HL-60 (cell line): ENCODE measurements at places on chromosomes 7 and 10.

- DNase-seq: no peak
Measured at GRCh38 chr10:4526311-4526731, 299.7 kb upstream of the AKR1E2 start.

DNA sequence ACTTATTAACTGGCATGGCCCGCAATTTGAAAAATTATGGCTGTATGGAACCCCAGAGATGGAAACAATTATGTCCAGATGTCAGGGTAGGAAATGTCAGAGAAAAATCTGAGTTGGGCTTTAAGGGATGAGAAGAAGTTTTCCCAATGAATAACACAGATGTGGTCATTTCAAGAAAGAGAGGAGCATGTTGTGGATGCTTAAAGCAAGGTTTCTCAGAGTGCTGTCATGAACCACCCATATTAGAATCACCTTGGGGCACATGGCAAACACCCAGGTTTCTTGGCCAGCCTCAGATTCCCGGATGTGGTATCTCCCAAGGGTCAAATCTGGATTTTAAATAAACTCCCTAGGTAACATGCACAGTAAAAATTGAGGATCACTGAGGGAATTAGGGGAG lies 43.6 kb downstream of the LAMB4 start:
- DNase-seq: no peak

DNA sequence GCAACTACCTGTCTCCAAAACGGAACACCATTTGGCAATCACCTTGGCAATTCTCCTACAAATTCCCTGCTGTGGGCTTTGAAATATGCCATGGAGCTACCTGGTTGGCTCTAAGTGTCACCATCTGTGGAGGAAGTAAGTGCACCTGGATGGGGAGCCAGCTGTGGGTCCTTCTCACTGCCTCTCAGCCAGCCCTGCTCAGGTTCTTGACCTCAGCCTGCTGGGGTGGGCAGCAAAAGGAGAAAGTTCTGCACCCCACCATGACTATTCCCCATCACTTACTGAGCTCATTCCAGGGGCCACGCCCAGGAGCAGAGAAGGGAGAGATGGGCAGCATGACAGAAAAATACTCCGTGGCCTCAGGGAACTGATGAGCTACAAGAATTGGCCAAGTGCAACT lies 158.7 kb downstream of the TNS3 start:
- no peak for DNase-seq

- DNase-seq: no peak
Measured at GRCh38 chr10:45585131-45585530, 87.4 kb downstream of the ZFAND4 start.

- no peak for DNase-seq
Measured at GRCh38 chr10:60473557-60473956, 83.9 kb upstream of the ANK3 start.

DNA sequence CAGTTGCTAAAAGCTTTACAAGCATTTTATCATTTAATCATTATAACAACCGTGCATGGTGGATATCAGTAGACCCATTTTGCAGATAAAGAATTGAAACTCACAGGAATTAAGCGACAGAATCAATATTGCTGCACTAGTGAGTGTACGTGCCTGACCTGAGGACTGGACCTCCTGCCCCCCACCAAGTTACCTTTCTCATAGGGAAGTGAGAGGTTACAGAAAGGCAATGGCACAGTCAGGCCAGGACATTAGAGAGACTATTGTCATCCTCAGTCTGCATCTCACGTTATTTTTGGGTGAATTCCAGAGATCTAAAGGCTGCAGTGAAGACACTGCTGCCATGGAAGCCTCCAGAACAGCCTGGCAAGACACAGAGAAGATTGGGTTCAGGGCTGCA lies 80.9 kb downstream of the WDFY4 start:
- no peak for DNase-seq

DNA sequence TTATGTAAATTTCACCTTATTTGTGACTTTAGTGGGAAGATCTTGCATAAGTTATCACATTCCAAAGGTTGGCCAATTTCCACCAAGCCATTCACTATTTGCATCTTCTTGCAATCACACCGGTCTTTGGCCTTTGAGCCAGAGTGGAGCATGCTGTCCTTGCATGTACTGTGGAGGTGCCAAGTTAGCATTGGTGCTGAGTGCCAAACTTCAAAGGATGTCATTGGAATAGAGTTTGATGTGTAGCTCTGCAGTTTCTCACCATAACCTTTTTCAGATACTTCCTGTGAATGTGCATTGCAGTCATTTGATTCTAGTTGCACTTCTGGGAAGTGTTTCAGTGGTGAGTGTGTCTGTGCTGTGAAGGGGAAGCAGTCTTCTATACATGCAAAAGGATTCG lies 620.6 kb downstream of the SUGCT start:
- no peak for DNase-seq

- DNase-seq: no peak
Measured at GRCh38 chr10:50855015-50855414, 30.4 kb downstream of the A1CF start.

GRCh38 chr7:137628216-137628615 lies 218.6 kb downstream of the DGKI start:
- DNase-seq: no peak

GRCh38 chr10:1515780-1516491 lies 221.4 kb downstream of the ADARB2 start:
- DNase-seq: no peak

DNA sequence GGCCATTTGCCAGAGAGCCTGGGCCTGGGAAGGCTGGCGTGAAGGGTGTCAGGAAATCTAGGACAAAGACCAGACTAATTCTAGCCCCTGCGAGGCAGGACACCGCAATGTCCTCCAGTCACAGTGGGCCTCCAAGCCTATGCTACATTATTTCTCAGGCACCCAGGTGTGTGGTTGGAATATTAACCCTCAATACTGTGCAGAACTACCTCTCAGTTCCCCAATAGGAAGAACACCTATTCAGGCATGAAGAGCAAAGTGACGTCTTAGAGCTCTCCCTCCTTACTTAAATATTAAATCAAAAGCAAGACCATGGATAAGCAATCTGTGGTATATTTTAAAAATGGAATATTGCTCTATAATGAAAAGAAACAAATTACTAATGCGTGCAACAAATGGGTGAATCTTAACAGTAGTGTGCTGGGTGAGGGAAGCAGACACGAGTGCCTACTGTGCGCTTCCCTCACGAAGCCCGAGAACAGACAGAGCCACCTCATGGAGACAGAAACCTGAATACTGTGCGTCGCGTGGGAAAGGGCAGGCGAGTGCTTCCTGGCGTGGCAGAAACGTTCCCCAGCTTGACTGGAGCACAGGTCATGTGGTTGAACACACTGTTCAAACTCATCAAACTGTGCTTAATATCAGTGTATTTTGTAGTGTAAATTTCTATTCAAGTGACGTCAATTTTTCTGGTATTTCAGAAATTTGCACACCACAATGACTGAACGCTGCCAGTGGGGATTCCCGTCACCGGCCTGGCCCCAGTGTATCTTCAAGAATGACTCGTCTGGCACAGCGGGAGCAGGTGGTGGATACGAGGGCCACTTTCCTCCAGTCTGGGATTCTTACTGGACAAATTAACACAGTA lies 15.5 kb upstream of the PTPRN2 start:
- no peak for DNase-seq

- no peak for DNase-seq
Measured at GRCh38 chr10:19865676-19866075, 49.4 kb downstream of the PLXDC2 start.

- no peak for DNase-seq
Measured at GRCh38 chr7:101374990-101375389, 12.3 kb downstream of the COL26A1 start.

DNA sequence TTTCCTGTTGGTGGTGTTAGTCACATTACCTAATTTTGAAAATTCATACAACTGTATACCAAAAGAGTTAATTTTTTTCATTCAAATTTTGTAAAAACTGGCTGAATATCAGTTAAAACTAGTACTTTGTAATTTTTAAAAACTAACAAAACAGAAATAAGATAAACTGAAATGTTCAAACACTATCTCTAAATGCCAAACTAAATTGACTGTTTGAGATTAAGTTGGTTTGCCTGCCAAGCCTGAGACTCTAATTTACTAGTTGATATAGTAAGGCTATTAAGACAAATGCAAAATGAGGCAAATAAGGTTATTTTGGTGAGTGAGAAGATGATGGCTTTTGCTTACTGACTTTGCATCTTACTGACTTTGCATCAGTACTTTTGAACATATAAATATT lies 1134.9 kb upstream of the LRRN3 start:
- DNase-seq: no peak

DNA sequence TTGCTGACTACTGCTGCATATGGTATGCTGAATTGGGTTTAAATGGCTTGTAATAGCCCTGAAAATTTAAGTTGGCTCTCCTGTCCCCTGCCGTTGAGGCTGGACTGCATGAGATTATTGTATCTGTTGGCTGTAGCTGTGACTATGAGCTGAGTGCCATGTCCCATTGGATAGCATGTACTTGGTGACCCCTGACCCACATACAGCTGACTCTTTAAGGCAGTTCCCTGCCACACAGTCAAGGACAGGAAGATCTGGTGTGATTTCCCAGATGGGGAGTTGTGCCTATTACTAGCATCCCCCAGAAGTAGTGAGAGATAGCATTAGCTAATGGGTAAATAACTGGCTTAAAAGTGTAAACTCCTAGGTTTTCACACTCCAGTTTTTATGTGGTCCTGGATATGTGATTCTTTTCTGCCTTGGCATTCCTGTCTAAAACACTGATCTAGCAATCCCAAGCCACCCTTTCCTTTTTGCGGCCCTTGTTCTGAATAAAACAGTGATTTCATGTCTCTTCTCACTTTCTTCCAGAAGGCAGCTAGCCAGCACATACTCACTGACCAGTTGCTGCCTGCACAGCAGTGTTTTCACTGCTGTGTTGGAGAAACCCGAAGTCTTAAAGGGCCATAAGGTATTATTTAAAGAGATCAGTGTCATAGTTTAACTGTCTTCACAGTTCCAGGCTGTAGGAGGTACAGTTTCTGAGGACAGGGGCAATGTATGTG lies 35.9 kb downstream of the LRRC4 start:
- no peak for DNase-seq

GRCh38 chr10:60293581-60294175 lies 96.0 kb downstream of the ANK3 start:
- DNase-seq: no peak

GRCh38 chr10:124376411-124376810 lies 42.3 kb downstream of the OAT start:
- no peak for DNase-seq

DNA sequence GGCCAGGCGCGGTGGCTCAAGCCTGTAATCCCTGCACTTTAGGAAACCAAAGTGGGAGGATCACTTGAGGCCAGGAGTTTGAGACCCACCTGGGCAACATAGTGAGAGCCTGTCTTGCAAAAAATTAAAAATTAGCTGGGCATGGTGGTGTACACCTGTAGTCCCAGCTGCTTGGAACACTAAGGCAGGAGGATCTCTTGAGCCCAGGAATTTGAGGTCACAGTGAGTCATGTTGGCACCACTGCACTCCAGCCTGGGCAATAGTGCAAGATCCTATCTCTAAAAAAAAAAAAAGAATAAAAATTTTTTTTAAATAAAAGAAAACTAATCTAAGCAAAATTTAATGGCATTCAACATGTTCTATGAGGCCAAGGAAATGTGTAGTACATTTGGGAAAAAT lies 44.9 kb upstream of the UBN2 start:
- DNase-seq: no peak

DNA sequence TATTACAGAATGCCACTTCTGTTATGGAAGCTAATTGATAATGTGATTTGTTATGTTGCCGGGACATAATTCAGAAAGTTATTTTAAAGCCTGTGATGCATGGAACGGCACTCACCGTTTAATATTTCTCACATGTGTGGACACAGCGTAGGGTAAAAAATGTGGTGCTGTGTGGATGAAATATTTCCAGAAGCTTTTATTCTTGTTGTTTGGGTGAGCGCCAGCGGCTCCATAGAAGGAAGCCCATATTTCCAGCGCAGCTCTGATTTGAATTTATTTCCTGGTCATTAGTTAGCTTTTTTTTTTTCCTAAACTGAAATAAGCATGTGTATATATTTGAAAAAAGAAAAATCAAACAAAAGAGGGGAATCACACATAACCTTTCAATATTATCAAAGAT lies 20.2 kb upstream of the NKX6-2 start:
- DNase-seq: no peak

- DNase-seq: no peak
Measured at GRCh38 chr7:22858274-22858639, 35.6 kb upstream of the TOMM7 start.

- DNase-seq: peak; percentile 41
Measured at GRCh38 chr7:50274361-50274760, 30.2 kb upstream of the IKZF1 start.

DNA sequence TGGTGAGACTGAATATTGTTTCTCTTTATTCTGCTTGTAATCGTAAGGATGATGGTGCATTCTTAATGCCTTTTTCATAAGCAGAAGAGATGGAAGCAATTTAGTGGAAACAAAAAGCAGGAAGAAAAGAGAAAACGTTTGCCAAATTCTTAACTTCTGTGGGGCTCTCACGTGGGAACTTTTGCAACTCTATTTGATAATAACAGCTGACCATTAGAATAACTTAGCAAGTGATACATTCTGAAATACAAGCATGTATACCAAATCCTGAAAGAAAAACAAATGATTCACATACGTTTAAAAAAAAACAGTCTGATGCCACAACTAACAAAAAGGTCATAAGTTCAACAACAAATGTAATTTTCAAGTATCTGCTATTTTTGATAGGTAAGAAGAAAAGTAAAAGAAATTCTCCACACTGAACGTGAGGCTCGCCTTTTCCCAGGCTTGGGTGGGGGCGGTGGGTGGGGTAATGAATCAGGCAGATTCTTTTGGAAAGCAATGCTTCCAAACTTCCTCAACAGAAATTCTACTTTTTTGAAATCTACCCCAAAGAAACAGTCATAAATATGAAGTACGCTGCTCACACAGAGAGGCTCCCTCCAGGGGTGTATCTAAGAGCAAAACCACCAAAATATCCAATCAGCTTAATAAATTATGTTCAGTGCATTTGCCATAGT lies 446.2 kb upstream of the MGMT start:
- no peak for DNase-seq

DNA sequence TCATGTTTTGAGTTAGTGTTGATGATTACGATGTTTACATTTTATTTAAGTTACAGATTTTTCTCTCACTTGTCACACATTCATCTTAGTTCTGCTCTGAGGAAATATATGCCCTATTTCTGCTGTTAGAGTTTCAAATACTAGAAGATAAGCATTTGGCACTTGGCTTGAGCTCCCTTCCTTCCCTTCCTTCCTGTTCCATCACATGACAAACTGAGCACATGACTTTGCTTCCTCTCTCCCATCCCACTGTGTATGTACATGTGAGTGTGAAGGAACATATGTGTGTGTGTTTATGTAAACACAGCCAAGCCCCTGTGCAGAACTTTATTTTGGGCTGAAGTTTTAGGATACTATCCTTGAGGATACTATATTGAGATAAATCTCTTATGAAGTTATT lies 795.9 kb upstream of the IGFBP3 start:
- DNase-seq: no peak

DNA sequence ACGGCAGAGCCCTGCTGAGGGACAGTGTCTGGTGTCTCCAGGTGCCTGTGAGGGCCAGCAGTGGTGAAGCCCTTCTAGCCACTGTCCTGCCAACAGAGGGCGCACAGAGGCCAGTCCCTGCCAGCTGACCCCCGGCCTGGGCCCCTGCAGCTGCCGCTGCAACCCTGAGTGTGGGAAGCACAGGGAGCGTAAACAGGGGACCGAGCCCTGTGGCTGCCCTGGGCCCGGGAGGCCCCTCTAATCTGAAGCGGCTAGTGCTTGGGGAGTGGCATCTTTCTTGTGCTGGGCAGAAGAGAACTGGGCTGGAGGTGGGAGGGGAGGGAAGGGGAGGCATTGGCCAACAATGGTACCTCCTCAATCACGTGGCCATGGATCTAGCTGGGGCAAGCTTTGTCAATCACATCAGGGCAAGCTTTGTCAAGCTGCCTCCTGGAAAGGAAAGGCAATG lies 34.6 kb downstream of the TRIM8 start:
- peak; percentile 55 for DNase-seq
